Stimulated activated CD4-positive, alpha-beta T cell treated with anti-CD3 and anti-CD28 coated beads, Interleukin-15, amount 100 ng/mL, for 48 hours (primary cell): ENCODE measurements at places on chromosomes 16 and 17.

- DNase-seq: no peak
Measured at GRCh38 chr16:78386557-78387324, 287.3 kb downstream of the WWOX start.

GRCh38 chr17:62821189-62822079 lies 13.3 kb upstream of the MARCHF10 start:
- DNase-seq: no peak

GRCh38 chr16:53821957-53822625 lies 118.1 kb downstream of the FTO start:
- DNase-seq: no peak

GRCh38 chr16:89917773-89918452 lies 749 bp upstream of the MC1R start:
- DNase-seq: peak; percentile 56

DNA sequence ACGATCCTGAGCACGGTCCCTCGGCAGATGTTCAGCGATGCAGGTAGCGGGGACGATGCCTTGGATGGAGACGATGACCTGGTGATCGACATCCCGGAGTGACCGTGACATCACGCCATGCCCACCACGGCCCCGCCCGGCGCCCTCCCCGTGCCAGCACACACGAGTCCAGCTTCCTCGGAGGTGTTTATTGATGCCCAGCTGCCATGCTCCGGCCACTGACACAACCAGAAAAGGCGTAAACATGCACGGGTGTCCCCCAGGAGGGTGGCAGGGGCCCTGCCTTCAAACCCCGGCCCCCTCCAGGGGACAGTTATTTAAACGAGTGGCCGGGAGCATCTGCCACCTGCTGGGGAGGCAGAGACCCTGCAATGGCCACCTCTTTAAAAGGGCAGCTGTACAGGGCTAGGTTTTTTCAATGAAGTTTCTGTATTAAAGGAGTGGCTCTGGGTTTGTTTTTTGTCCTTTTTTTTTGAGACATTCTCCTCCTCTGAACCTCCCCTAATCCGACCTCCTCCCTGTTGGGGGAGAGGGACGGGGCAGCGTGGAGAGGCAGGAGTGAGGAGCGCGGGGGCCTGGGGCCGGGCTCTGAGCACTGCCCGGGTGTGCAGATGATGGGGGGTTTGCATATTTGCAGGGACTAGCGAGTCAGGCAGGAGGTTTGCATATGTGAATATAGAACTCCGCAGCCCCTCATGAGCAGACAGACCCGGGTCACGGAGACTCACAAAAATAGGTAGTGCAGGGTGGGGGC lies 5.3 kb downstream of the DOC2A start:
- DNase-seq: no peak

GRCh38 chr16:78310196-78310595 lies 210.7 kb downstream of the WWOX start:
- DNase-seq: no peak

GRCh38 chr17:58421711-58422110 lies 4.4 kb upstream of the RNF43 start:
- DNase-seq: no peak

DNA sequence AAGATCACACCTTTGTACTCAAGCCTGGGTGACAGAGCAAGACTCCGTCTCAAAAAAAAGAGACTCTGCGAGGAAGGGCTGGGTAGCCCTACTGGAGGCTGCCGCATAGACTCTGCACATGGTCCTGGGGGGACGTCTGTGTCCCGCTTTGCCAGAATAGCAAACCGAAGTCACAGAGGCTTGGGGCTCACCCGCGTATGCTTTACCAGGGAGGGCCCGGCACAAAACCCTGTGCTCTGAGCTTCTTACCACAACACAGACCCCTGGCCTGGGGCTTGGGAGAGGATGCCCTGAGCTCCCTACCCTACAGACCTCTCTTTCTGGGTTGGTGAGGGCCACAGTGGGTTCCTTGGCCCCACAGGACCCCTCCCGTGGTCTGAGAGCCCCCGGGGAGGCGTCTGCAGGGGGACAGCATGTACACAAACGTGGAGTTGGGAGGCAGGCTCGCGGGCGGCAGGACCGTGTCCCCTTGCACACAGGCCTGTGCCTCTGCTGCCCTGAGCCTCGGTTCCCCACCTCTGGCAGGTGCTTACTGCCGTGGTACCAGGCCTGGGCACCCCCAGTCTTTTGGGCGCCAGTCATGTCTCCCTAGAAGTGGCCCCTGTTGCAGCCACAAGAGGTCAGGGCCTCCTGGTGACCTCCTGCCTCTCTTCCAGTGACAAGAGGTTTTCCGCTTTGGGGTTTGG lies 13.8 kb downstream of the CPNE7 start:
- DNase-seq: no peak

DNA sequence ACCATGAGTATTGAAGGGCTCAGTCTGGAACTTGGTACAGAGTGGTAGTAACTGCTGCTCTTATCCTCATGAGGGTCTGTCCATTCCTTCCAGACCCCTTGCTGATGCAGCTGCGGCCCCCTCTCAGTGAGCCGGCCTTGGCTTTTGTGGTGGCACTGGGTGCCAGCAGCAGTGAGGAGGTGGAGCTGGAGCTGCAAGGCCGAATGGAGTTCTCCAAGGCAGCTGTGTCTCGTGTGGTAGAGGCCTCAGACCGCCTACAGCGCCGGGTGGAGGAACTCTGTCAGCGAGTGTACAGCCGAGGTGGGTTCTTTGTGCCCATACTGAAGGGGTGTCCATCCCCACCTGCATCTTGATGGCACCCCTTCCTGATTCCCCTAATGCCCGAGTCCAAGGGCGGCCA lies 2.0 kb downstream of the RNF40 start:
- no peak for DNase-seq

GRCh38 chr17:57830880-57831279 lies 19.0 kb downstream of the MRPS23 start:
- DNase-seq: no peak

DNA sequence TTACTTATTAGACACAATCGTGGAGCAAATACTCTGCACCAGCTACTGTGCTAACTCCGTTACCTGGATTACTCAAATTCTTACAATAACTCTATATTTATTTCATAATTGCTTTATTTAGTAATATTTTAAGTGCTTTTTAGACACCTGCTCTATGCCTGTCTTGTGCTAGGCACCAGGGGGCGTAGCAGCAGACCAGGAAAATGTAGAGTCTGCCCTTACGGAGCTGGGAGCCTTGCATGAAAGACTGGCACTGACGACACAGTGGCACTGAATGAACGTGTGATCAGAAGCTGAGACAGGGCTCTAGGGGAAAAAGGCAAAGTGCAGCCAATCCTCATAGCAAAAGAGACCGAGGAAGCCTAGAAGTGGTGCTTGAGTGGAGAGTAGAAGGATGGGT lies 486.5 kb downstream of the CDH13 start:
- DNase-seq: no peak

DNA sequence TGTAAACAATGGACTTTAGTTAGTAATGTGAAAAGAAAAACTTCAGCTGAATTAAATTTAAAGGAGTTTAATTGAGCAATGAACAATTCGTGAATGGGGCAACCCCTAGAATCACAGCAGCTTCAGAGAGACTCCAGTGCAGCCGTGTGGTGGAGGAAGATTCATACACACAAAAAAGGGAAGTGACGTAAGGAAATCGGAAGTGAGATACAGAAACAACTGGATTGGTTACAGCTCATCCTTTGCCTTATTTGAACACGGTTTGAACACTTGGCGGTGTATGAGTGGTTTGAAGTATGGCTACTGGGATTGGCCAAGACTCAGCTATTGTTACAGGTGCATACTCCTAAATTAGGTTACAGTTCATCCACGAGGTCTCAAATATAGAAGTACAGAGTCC lies 460.4 kb upstream of the ASIC2 start:
- DNase-seq: no peak

DNA sequence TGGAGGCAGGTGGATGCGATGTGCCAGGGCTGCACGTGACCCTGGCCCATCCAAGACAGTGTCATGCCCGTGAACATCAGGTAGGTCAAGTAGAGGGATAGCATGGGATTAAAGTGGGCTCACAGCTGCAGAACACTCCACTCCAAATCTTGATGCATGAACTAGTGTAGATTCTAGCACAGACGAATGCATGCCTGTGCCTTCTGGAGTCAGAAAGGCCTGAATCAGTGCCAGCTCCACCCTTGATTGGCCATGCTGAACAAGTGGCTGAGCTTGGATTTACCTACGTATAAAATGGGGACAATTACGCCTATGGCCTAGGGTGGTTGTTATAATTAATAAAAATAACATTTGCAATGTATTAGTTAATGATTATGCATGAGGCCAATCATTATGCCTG lies 10.6 kb downstream of the IRX3 start:
- no peak for DNase-seq

- no peak for DNase-seq
Measured at GRCh38 chr17:29214215-29215146, 32.2 kb upstream of the CRYBA1 start.

DNA sequence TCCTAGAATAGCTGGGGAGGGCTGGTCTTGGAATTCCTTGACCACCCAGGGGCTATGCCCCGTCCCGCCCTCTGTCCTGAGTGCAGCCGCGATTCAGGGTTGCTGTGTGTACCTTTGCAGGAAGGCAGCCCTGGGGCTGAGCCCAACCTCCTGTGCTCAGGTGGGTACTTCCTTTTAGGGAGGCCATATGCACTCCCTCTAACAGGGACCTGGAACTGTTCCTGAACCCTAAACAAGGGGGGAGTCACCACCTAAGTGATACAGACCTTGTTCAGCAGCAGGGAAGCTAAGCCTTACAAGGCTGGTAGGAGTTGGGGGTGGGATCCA lies 24.6 kb downstream of the LLGL2 start:
- DNase-seq: no peak

DNA sequence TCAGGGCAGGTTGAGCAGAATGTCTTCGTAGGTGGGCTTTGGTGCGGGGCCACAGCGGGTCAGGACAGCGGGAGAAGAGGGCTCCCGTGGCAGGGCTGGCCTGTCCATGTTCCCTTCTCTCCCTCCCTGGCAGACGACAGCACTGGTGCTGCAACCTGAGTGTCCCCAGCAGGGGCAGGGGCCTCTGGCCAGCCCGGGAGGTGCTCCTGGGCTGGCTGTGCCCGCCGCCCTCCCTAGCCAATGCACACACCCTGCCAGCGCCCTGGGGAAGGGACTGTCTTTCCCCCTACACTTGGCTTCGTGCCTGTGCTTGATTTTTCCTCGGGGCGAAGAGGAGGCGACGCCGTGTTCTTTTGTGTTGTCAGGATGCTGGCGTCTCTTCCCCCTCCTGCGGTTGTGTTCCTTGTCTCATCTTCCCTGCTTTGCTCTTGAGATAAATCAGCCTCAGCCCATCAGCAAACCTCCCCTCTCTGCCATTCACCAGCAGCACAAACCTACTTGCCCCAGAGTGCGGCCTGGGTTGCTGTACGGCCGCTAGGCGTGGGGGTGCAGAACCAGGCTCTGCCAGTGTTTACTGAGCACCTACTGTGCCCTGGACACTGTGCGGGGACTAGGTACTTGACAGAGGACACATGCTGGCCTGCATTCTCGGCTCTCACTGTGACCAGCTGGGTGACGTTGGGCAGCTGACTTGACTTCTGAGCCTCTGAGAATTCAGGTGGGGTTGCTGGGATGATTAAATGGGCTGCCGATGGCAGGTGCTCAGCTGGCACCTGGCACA lies 237.3 kb upstream of the CIBAR2 start:
- no peak for DNase-seq

DNA sequence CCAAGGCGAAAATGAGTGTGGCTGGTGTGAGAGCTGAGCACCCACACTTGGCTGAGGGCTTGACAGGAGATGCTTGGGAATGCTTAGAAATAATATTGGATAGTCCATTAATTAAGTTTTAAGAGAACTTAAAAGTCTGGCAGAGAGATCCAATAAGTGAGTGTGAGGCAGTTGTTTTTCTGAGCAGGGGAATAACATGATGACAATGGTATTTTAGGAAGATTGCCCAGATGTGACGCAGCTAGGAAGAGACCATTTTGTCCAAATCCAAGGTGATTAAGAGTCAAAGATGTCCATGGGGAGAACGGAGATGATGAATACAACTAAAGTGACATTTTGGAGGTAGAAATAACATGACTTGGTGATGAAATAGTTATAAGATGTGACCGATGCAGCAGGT lies 102.8 kb upstream of the AXIN2 start:
- no peak for DNase-seq

- no peak for DNase-seq
Measured at GRCh38 chr17:61561354-61561753, 29.7 kb downstream of the NACA2 start.

DNA sequence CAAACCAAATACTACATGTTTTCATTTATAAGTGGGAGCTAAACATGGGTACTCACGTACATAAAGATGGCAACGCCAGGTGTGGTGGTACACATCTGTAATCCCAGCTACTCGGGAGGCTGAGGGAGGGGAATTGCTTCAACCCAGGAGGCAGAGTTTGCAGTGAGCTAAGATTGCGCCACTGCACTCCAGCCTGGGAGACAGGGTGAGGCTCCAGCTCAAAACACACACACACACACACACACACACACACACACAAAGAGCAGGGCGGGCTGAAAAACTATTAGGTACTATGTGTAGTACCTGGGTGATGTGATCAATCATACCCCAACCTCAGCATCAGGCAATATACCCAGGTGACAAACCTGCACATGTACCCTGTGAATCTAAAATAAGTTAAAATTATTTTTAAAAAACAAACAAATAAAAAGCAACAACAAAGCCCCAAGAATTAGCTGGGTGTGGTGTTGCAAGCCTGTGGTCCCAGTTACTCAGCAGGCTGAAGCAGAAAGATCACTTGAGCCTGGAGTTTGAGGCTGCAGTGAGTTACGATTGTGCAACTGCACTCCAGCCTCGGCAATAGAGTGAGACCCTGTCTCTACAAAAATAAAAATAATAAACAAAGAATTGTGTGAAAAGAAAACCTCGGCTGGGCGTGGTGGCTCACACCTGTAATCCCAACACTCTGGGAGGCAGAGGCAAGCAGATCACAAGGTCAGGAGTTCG lies 11.9 kb upstream of the FAAP100 start:
- no peak for DNase-seq

- no peak for DNase-seq
Measured at GRCh38 chr17:73820686-73821448, 176.6 kb upstream of the SDK2 start.

DNA sequence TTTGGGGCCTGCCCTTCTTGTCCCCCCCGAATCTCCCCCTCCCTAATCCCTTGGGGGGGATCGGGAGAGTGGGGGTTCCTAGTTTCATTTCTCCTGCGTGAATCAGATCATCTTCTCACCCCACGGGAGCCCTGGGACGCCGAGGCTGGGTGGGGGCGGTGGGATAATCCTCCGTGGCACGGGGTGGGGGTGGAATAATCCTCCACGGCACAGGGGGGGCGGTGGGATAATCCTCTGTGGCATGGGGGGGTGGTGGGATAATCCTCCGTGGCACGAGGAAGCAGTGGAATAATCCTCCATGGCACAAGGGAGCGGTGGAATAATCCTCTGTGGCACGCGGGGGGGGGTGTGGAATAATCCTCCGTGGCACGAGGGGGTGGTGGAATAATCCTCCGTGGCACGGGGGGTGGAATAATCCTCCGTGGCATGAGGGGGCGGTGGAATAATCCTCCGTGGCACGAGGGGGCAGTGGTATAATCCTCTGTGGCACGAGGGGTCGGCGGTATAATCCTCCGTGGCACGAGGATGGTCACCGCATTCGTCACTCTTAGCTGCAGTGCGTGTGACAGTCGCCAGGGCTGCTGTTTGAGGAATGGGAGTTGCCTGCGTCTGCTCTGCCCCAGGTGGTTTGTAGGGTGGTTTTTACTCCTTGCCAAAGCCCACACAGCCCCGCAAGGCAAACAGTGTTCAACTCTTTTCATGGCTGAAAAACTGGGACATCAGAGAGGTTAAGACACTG lies 156.9 kb downstream of the LAT start:
- DNase-seq: no peak
